AG04450 (cell line): ENCODE measurements at places on chromosomes 3 and 15.
A peak's percentile ranks its signal among the peaks of the same experiment; 100 is the strongest.

GRCh38 chr3:136914739-136915138 lies 43.0 kb upstream of the IL20RB start:
- no peak for DNase-seq

GRCh38 chr3:158352551-158352950 lies 218.4 kb upstream of the MLF1 start:
- DNase-seq = no peak

- no peak for DNase-seq
These were observed 110.5 kb downstream of the SNRPN start for GRCh38 chr15:25065286-25065685.

DNA sequence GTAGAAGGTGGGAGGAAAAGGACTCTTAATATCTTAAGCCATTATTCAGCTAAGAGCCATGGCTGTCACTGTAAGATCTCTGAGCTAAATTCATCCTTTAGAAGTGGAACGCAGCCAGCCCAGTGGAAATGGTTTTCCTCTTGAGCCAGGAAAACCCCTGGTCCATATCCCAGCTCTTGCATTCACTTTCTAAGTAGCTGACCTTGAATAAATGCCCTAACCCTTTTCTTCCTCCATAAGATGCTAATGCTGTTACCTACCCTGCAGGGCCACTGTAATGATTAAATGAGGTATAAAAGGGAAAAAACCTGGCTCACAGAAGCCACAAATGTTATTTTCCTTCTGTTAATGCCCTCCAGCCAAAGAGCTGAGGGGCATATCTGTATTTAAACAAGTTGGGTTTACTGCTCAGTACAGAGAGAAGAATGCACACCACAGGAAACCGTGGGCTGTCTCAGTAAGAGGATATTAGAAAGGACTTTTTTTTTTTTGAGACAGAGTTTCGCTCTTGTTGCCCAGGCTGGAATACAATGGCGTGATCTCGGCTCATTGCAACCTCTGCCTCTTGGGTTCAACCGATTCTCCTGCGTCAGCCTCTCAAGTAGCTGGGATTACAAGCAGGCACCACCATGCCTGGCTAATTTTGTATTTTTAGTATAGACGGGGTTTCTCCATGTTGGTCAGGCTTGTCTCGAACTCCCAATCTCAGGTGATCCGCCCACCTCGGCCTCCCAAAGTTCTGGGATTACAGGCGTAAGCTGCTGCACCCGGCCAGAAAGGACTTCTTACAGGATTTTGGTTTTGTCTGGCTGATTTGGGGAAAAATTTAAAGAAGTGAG lies 6.8 kb downstream of the UBL7 start:
- no peak for DNase-seq

DNA sequence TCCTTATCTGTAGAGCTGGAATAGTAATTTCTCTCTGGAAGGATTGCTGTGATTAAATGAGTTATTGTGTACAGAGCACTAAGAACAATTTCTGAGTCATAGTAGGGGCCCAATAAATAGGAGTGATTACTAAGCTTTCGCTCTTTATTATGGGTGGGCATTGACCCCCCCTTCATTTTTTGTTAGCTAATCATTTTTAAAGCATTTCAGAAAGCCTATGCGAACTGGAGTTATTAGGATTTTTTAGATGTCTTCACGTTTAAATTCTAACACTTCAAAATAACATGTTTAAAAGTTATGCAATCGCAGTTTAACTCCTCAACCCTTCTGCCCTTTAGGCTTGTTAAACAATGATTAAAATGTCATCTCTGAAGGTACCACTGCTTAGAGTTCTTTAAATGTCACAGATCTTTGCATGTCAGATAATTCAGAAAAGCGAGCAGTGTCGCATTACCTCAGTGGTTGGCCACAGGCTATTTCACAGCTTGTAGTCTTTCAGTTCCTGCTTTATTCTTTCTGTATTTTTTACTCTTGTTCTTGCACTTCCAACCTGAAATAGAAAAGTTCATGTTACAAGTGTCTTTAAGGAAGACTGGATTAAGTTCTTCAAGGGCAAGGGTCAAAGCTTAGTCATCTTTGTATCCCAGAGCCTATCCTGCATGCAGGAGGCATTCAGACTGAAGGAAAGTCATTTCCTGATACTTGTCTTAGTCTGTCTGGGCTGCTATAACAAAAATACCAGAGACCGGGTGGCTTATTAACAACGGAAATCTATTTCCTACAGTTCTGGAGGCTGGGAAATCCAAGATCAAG lies 102.9 kb downstream of the FNDC3B start:
- peak; percentile 37 for DNase-seq

- no peak for DNase-seq
These were observed 35.0 kb upstream of the CAPN7 start for GRCh38 chr3:15171096-15171495.

GRCh38 chr3:6301626-6302025 lies 559.3 kb upstream of the GRM7 start:
- no peak for DNase-seq

GRCh38 chr3:52986938-52987337 lies 58.9 kb downstream of the SFMBT1 start:
- peak; percentile 21 for DNase-seq

DNA sequence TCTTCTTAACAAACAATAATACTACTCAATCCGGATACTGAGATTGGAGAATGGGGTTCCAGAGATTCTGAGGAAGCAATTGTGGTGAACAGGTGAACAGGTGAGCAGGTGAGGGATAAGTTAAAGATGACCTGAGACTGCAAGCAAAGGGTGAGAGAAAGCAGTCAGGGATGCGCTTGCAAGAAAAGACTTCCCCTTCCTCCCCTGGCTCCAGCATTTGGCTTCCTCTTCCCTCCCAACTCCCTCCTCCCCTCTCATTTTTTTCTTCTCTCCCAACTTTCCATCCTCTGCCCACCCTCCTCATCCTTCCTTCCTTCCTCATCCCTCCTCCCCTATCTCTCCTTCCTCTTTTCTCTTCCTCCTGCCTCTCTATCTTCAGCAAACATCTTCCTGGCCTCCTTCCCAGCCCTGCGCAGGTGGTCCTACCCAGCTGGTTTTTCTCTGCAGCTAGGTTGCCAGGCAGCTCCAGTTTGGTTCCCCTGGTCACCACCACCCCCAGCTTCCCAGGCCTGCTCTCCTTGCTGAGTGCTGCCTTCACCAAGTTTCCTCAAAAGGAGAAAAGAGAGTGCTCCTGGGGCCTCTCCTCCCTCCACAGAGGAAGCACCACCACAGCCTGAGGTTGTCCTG lies 10.4 kb upstream of the VIPR1 start:
- no peak for DNase-seq

- no peak for DNase-seq
These were observed 38.8 kb upstream of the TNFSF10 start for GRCh38 chr3:172561897-172562640.

- DNase-seq = no peak
These were observed 603.2 kb upstream of the KCNMB2 start for GRCh38 chr3:177932750-177933660.

DNA sequence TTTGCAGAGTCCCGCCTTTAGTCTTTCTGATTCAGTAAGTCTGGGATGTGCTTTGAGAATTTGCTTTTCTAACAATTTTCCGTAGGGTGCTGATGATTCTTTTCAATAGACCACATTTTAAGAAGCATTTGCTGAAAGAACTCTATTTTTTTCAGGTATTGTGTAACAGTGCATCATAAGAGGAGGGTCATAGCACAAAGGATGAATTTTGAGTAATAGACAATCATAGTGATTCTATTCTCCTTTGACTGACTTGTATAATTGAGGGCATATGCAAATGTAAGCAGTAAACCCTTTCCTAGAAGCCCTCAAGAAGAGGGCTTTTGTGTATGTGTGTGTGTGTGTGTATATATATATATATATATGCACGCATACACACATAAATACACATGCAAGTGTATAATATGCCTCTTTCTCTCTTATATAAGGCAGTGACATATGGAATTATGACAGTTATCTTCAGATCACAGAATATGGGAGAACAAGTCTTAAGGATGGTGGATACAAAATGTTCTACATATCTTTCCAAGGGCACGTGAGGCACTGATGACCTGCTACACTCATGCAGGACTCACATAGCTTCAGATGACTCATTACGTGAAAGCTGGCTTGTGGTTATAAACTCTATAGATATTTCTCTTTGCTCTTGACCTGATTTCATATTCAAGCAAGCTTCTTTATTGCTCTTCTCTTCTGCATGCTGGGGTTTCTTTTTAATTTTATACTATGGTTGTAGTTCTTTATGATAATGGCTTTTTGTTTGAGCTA lies 6.5 kb upstream of the PLSCR1 start:
- peak; percentile 79 for DNase-seq
